ENCODE measurements at places on chromosomes 2 and 18.

GRCh38 chr2:162245781-162246180 lies 2.5 kb upstream of the FAP start:
- DNase-seq: no peak

GRCh38 chr2:230872151-230872967 lies 7.6 kb downstream of the ITM2C start:
- no peak for DNase-seq

DNA sequence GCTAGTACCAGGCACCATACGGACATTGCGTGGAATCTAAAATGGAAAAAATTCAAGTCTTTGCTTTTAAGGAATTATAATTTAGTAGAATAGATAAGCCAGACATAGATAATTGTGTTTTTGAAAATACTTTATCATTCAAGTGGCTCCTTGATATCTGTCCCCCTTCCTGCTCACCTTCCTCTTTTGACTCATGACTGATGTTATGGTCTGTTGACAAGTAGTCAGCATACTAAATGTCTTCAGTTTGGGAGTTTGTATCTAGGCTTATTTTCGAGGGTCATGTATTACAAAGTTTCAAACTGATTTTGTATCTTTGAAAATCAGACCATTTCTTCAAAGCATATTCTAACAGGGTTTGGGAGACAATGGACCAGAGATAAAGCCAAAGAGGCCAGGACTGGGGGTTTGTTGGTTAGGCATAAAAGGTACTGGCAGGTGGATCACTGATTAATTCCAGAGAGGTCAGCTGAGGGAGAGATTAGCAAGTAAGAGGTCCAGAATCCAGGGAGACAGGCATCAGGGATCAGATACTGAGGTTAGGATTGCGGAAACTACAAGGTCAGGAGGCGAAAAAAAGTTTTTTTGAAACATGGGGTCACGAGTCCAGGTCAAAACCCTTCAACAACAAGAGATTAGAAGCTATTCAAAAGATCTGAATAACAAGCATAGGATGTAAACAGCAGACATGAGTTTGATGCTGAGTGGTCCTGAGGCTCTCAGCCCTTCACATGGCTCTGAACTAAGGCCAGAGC lies 31.5 kb upstream of the KLHL14 start:
- peak; percentile 16 for DNase-seq

DNA sequence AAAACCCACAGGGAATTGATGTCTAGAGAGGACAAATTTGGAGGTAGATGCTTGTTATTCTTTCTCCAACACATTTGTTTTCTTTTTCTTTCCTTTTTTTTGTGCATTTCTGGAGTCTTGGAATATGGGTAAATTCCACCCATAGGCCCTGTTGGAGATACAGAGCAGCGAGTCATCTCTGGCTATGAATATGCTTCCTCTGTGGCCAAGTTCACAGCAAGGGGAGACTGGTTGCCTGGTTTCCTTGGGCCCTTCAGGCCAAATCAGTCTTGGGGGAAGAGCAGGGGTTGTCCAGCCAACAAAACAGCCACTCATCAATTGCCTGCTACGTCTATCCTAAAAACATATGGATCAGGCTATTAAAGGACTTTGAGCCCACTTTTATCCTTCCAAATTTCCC lies 27.5 kb downstream of the SP100 start:
- DNase-seq: no peak

DNA sequence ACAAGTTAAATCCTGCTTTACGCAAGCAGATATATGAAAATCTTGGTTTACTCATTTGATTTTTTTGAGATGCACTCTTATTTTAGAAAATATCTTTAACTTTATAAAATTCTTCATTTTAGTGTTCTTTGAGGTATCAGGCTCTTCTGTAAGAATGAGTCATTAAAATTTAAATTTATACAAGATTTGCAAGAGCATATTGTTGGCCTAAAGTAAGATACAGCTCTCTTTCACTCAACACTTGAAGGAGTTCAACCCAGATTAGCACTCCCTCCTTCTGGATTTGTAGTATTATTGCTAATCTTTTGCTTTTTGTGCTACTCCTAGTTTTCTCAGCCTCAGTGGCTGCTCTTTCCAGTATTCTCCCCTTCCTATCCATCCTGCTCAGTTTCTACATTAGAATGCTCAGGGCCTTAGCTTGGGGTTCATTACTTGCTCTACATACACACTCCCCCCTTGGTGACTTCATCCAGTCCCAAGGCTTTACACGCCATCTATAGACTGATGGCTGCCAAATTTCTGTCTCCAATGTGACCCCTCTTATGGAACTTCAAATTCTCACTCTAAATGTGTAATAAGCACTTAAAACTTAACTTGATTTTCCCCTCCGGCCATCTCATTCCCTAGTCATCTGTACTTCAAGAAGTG lies 425.3 kb upstream of the FANCL start:
- no peak for DNase-seq

- no peak for DNase-seq
Observed at GRCh38 chr2:74658516-74658915, 4.5 kb downstream of the SEMA4F start.

DNA sequence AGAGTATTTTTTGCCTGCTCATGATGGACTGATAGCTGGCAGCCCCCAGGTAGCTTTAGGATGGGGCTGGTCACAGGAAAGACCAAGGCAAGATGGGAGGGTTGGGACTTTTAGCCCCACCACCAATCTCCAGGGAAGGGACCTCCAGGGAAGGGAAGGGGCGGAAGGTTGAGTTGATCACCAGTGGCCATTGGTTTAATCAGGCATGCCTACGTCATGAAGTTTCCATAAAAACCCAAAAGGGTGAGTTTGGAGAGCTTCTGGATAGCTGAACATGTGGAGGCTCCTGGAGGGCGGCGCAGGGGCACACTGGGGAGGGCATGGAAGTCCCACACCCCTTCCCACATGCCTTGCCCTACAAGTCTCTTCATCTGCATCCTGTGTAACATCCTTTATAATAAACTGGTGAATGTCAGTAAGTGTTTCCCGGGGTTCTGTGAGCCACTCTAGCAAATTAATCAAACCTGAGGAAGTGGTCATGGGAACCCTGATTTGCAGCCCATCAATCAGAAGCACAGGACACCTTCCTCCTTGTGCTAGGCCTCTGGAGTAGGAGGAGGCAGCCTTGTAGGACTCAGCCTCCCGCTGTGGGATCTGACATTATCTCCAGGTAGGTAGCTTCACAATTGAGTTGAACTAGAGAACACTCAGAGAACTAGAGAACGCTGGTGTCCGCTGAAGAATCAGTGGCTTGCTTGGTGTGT lies 30.3 kb downstream of the RAB31 start:
- no peak for DNase-seq

- no peak for DNase-seq
Observed at GRCh38 chr2:7373156-7373555, 455.9 kb downstream of the RNF144A start.

- DNase-seq: no peak
Observed at GRCh38 chr18:45527891-45528290, 87.4 kb upstream of the SLC14A2 start.

Measured in right kidney (tissue), 9 donors.